Heart right ventricle (tissue), 16 donors: ENCODE measurements at places on chromosomes 2 and 18. TPM values are rescaled to one million over a fixed set of nuclear protein-coding genes. Genes with fewer than 3 reads are reported as not detected.

GCG gene
- 0.32 TPM for polyA plus RNA-seq

SERPINB7 gene
- polyA plus RNA-seq = not detected

EVA1A gene
- 0.73 TPM for polyA plus RNA-seq

IL36G gene
- not detected for polyA plus RNA-seq

VSNL1 gene
- polyA plus RNA-seq = 9.8 TPM

NAT8 gene
- not detected for polyA plus RNA-seq

TACR1 gene
- 0.15 TPM for polyA plus RNA-seq

CDH7 gene
- polyA plus RNA-seq = not detected

C2orf72 gene
- polyA plus RNA-seq = not detected

DNAJC5G gene
- 0.19 TPM for polyA plus RNA-seq

ASTL gene
- not detected for polyA plus RNA-seq

B3GNT2 gene
- polyA plus RNA-seq = 10.4 TPM

IL36B gene
- not detected for polyA plus RNA-seq

FBXO41 gene
- 0.51 TPM for polyA plus RNA-seq

EMX1 gene
- 0.01 TPM for polyA plus RNA-seq

CCDC68 gene
- 3.9 TPM for polyA plus RNA-seq

UNC80 gene
- polyA plus RNA-seq = not detected

CENPA gene
- polyA plus RNA-seq = 0.25 TPM

CCDC93 gene
- 6.0 TPM for polyA plus RNA-seq

CIB4 gene
- not detected for polyA plus RNA-seq

GALR1 gene
- 0.01 TPM for polyA plus RNA-seq

KIDINS220 gene
- 20.0 TPM for polyA plus RNA-seq

RIT2 gene
- polyA plus RNA-seq = not detected

GCKR gene
- 0.88 TPM for polyA plus RNA-seq

BCL11A gene
- polyA plus RNA-seq = 22.2 TPM

MROH2A gene
- not detected for polyA plus RNA-seq

AOX1 gene
- polyA plus RNA-seq = 11.2 TPM

EN1 gene
- not detected for polyA plus RNA-seq

MGAT4A gene
- 4.6 TPM for polyA plus RNA-seq

TMEFF2 gene
- not detected for polyA plus RNA-seq

GAREM1 gene
- polyA plus RNA-seq = 2.4 TPM

IL1A gene
- not detected for polyA plus RNA-seq

CIDEA gene
- polyA plus RNA-seq = 2.0 TPM

PAIP2B gene
- 13.7 TPM for polyA plus RNA-seq
